ENCODE measurements at places on chromosomes 11 and 22. TPM values are rescaled to one million over a fixed set of nuclear protein-coding genes. Genes with fewer than 3 reads are reported as not detected.

The C1QTNF4 gene
- total RNA-seq, result 2.3 TPM

The KCNJ11 gene
- 0.24 TPM for total RNA-seq

The HBE1 gene
- total RNA-seq, result not detected

The MMP13 gene
- total RNA-seq, result not detected

GRCh38 chr11:125956391-125957134 lies 10.7 kb downstream of the VSIG10L2 start:
- H3K4me3 ChIP-seq, result no peak overlapping the region
- no peaks in the 10 kb centered on the region for H3K36me3 ChIP-seq
- no peaks in the 10 kb centered on the region for H3K27me3 ChIP-seq
- no peak overlapping the region for H3K27ac ChIP-seq
- H3K4me1 ChIP-seq, result no peaks in the 10 kb centered on the region

GRCh38 chr11:33708985-33709384 lies 8.4 kb upstream of the C11orf91 start:
- no peak for DNase-seq
- no peaks in the 10 kb centered on the region for H3K36me3 ChIP-seq
- no peaks in the 10 kb centered on the region for H3K4me1 ChIP-seq
- no peak overlapping the region for H3K27ac ChIP-seq
- H3K27me3 ChIP-seq, result no peaks in the 10 kb centered on the region
- H3K4me3 ChIP-seq, result no peak overlapping the region

GRCh38 chr11:131745405-131745804 lies 375.0 kb downstream of the NTM start:
- H3K36me3 ChIP-seq, result no peaks in the 10 kb centered on the region
- H3K4me1 ChIP-seq, result no peaks in the 10 kb centered on the region
- DNase-seq, result no peak
- H3K4me3 ChIP-seq, result no peak overlapping the region
- H3K27me3 ChIP-seq, result no peaks in the 10 kb centered on the region

GRCh38 chr11:95698676-95699557 lies 90.7 kb downstream of the FAM76B start:
- DNase-seq, result no peak
- H3K36me3 ChIP-seq, result no peaks in the 10 kb centered on the region
- H3K4me1 ChIP-seq, result peaks cover 42% of the 10 kb centered on the region

DNA sequence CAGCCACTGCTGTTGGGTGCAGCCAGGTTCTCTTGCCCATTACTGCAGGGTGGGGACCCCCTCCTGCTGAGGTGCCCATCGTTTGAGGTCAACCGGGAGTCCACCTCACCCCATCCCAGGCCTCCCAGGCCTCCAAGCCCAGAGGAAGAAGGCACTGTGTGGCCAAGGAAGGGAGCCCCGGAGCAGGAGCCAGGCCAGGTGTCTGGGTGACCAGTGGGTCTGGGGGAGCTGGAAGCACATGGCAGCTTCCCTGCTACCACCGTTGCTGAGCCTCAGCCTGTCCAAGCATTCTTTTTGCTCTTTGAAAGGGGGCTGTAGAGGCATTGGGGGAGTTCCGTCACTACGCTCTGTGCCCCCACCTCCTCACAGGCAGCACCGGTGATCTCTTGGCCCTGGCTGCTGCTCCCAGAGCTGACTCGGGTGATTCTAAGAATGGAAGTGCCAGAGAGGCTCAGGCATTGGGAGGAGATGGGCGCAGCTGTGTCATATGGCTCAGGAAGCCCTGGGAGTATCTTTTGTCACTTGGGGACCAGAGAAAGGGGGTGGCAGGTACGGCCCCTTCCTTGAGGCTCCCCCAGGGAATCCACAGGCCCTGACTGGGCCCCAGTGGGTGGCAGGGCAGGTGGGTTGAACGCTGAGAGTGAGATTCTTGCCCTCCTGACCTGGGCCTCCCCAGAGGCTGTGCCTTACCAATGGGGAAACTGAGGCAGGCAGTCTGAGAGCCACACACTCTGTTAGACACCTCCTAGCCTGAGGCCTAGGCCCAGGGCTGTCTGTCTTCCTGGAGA lies 1.9 kb downstream of the SEPTIN5 start:
- no peak overlapping the region for H3K27ac ChIP-seq
- no peak for DNase-seq
- H3K27me3 ChIP-seq, result peaks cover 2% of the 10 kb centered on the region
- H3K36me3 ChIP-seq, result no peaks in the 10 kb centered on the region
- H3K4me3 ChIP-seq, result no peak overlapping the region

DNA sequence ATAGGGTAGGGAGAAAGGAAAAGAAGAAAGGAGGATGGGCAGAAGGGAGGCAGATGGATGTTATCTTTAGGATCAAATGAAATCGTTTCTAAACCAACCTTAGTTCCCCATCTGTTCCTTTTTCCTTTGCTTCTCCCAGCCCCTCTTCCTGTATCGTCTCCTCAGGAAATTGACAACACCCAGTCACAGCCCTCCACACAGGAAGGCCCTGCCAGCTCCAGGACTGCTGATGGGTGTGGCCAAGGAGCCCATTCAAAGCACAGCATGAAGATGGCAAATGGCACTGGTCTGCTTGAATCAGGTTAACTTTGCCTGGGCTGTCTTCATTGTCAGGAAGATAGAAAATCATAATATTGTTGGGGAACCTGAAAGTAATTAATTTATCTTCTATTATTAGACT lies 164.8 kb downstream of the C11orf87 start:
- no peaks in the 10 kb centered on the region for H3K36me3 ChIP-seq
- no peaks in the 10 kb centered on the region for H3K27me3 ChIP-seq

GRCh38 chr11:94768602-94769541 lies 716 bp downstream of the AMOTL1 start:
- no peaks in the 10 kb centered on the region for H3K36me3 ChIP-seq
- no peak for DNase-seq
- no peak overlapping the region for H3K4me3 ChIP-seq
- no peaks in the 10 kb centered on the region for H3K27me3 ChIP-seq
- no peak overlapping the region for H3K27ac ChIP-seq

GRCh38 chr11:110903378-110903777 lies 191.1 kb upstream of the ARHGAP20 start:
- H3K36me3 ChIP-seq, result no peaks in the 10 kb centered on the region
- H3K27ac ChIP-seq, result no peak overlapping the region
- H3K4me1 ChIP-seq, result peaks cover 15% of the 10 kb centered on the region
- no peaks in the 10 kb centered on the region for H3K27me3 ChIP-seq

- no peak for DNase-seq
- H3K27me3 ChIP-seq, result no peaks in the 10 kb centered on the region
- H3K4me1 ChIP-seq, result no peaks in the 10 kb centered on the region
- no peaks in the 10 kb centered on the region for H3K36me3 ChIP-seq
- no peak overlapping the region for H3K27ac ChIP-seq
- no peak overlapping the region for H3K4me3 ChIP-seq
Measured at GRCh38 chr11:8219257-8220021, 44.2 kb downstream of the LMO1 start.

- DNase-seq, result no peak
- no peak overlapping the region for H3K4me3 ChIP-seq
- no peak overlapping the region for H3K27ac ChIP-seq
- no peaks in the 10 kb centered on the region for H3K27me3 ChIP-seq
- no peaks in the 10 kb centered on the region for H3K4me1 ChIP-seq
Measured at GRCh38 chr22:17265649-17266248, 46.5 kb upstream of the ADA2 start.

GRCh38 chr11:22884217-22884616 lies 23.9 kb upstream of the CCDC179 start:
- H3K36me3 ChIP-seq, result no peaks in the 10 kb centered on the region
- DNase-seq, result no peak
- H3K4me3 ChIP-seq, result no peak overlapping the region
- H3K4me1 ChIP-seq, result no peaks in the 10 kb centered on the region
- no peaks in the 10 kb centered on the region for H3K27me3 ChIP-seq

DNA sequence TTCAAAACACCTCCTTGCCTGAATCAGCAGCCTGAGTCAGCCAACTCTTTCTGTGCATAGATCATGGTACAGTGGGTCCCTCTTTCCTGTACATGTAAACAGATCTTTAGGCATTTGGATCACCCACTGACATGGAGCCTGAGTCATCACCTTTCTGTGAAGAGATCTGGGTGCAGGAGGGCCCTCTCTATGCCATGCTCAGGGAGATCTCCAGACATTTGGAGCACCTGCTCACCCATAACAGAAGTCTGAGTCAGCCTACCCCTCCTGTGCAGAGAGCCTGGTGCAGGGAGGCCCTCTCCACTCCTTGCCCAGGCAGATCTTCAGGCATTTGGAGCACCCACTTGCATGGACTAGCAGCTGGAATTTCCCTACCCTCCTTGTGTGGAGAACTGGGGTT lies 56.2 kb upstream of the GLYAT start:
- no peaks in the 10 kb centered on the region for H3K36me3 ChIP-seq
- no peaks in the 10 kb centered on the region for H3K4me1 ChIP-seq
- DNase-seq, result no peak
- H3K27ac ChIP-seq, result no peak overlapping the region
- no peak overlapping the region for H3K4me3 ChIP-seq
- H3K27me3 ChIP-seq, result no peaks in the 10 kb centered on the region

GRCh38 chr22:40015358-40015976 lies 20.7 kb downstream of the FAM83F start:
- DNase-seq, result no peak
- H3K27me3 ChIP-seq, result no peaks in the 10 kb centered on the region
- H3K36me3 ChIP-seq, result no peaks in the 10 kb centered on the region
- H3K27ac ChIP-seq, result no peak overlapping the region
- no peak overlapping the region for H3K4me3 ChIP-seq
- no peaks in the 10 kb centered on the region for H3K4me1 ChIP-seq

DNA sequence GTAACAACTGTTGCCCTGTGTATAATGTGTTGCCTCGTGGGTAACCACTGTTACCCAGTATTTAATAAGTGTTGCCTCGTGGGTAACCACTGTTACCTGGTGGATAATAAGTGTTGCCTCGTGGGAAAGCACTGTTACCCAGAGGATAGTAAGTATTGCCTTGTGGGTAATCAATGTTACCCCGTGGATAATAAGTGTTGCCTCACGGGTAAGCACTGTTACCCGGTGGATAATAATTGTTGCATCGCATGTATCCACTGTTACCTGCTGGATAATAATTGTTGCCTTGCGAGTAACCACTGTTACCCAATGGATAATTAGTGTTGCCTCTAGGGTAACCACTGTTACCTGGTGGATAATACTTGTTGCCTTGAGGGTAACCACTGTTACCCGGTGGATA lies 17.1 kb upstream of the NXPE4 start:
- no peaks in the 10 kb centered on the region for H3K4me1 ChIP-seq
- no peak for DNase-seq
- H3K4me3 ChIP-seq, result no peak overlapping the region
- no peak overlapping the region for H3K27ac ChIP-seq

DNA sequence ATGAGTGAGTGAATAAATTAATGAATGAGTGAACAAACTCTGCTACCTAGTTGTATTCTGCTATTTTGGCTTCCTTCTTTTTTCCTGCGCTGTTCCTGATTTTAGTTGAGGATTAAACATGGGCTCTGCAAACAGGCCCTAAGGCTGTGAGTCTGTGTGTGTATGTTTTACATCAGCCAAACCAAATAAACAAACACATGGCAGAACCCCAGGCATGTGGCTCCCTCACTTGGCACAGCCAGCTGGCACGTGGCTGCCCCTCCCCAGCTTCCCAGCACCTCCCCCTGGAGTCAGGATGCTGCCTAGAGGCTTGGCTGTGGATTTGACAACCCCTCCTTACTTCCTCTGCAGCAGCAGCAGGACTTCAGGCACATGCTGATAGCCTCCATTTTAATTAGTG lies 593.2 kb downstream of the INSC start:
- no peaks in the 10 kb centered on the region for H3K36me3 ChIP-seq
- H3K27ac ChIP-seq, result no peak overlapping the region
- H3K27me3 ChIP-seq, result no peaks in the 10 kb centered on the region
- H3K4me1 ChIP-seq, result no peaks in the 10 kb centered on the region

- no peak for DNase-seq
- peaks cover 4% of the 10 kb centered on the region for H3K4me1 ChIP-seq
- no peak overlapping the region for H3K27ac ChIP-seq
- no peaks in the 10 kb centered on the region for H3K27me3 ChIP-seq
- no peak overlapping the region for H3K4me3 ChIP-seq
Measured at GRCh38 chr11:57778318-57779037, 16.9 kb downstream of the CTNND1 start.

DNA sequence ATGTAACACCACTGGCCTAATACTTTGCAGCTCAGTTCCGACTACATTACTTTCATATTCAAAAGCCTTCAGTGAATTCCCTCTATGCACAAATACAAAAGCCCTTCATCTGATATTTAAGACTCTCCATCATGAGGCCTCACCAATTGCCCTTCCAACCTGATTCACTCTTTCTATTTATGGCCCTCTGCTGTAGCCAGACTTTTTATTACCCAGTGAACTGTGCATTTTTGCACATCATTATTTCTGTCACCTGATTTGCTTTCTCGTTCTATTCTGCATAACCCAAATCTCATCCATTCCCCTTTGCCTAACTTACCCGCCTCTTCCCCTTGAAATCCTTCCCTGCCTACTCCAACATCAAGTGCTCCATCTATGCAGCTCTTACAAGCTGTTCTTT lies 78.3 kb downstream of the BBOX1 start:
- H3K4me1 ChIP-seq, result no peaks in the 10 kb centered on the region
- no peaks in the 10 kb centered on the region for H3K27me3 ChIP-seq
- H3K4me3 ChIP-seq, result no peak overlapping the region
- no peak for DNase-seq
- H3K27ac ChIP-seq, result no peak overlapping the region
- H3K36me3 ChIP-seq, result no peaks in the 10 kb centered on the region

DNA sequence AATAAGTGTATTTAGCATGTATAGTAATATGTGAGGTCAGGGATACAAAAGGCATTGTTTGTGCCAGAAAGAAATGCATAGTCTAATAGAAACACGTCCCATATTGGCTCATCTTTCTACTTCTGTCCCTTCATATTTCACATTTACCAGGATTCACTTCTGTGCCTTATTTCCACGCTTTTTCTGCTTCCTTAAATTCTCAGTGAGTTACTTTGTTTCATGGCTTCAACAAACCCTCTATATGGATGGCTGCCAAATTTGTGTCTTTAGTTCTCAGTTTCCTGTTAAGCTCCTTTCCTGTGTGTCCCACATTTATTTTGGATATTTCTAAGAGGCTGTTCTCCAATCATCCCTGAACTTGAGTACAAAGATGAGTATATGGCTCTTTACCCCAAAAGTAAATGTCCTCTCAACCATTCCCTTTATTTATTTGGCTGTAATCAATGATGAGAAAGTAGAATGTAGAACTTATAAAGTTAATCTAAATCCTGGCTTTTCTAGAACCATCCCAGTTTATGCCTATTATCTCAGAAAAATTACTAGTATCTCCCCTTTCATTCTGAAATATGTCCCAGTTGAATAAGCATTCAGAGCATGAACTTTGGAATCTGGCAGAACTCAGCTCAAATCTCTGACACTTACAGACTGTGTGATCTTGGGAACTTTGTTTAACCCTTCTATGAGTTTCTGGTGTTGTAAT lies 23.5 kb downstream of the OR8B12 start:
- H3K27ac ChIP-seq, result no peak overlapping the region
- H3K27me3 ChIP-seq, result no peaks in the 10 kb centered on the region
- no peak for DNase-seq
- H3K36me3 ChIP-seq, result no peaks in the 10 kb centered on the region

DNA sequence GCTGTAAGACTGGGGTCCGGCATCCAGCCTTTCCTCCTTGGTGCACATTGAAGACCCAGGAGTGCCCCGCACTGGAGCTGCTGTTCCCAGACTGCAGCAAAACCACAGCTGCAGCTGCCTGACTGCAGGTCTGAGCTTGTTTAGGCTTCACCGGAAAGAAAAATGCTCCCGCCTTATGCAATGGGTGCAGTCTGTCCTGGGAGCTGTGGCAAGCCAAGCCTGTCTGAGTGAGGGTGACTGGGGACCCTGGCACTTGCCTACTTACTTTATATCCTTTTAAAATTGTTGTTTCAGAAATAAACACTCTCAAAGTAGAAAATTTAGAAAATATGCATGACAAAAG lies 23.3 kb upstream of the CD44 start:
- H3K4me3 ChIP-seq, result no peak overlapping the region
- no peaks in the 10 kb centered on the region for H3K36me3 ChIP-seq

GRCh38 chr11:35615921-35616900 lies 2.0 kb upstream of the FJX1 start:
- no peak overlapping the region for H3K4me3 ChIP-seq
- peak; percentile 36 for DNase-seq
- no peaks in the 10 kb centered on the region for H3K4me1 ChIP-seq
- H3K27ac ChIP-seq, result no peak overlapping the region
- H3K36me3 ChIP-seq, result no peaks in the 10 kb centered on the region
- H3K27me3 ChIP-seq, result peaks cover 11% of the 10 kb centered on the region
